ENCODE measurements at places on chromosomes 1 and 21.

DNA sequence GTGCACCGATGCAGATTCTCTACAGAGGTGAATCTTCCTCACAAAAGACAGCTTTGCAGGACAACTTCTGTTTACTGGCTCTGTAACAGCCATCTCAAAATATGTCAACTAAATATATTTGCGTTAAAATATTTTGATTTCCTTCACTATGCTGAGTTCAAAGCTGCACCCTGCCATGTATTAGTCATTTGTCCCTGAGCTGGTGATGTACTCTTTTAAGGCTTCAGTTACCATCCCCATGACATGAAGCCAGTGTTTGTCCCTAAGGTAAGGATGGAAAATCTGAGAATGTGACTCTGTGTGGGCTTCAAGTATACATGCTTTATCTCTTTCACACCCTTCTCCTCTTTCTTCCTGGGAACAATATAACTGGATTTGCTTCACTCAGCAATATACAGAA, 70.2 kb upstream of the BTG3 start:
- DNase-seq = no peak

DNA sequence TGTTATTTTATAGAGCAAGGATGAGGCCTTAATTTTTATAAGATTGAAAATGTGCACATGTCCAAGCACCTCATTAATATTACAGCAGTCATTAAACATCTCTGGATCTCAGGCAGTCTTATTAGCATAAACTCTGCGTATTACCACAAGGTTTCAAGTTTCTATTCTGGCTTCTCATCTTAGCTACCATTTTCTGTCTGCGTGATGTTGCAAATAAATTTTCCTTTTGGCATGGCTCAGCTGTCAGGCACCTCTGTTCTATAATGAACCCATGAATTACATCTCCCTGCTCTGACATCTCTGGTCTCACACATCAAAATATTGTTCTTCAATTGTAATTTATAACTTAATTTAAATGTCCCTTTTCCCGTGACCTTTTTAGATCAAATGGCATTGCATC, 156.5 kb downstream of the SLC45A1 start:
- no peak for DNase-seq

- no peak for DNase-seq
Measured at GRCh38 chr1:240528591-240528990, 83.4 kb downstream of the GREM2 start.

DNA sequence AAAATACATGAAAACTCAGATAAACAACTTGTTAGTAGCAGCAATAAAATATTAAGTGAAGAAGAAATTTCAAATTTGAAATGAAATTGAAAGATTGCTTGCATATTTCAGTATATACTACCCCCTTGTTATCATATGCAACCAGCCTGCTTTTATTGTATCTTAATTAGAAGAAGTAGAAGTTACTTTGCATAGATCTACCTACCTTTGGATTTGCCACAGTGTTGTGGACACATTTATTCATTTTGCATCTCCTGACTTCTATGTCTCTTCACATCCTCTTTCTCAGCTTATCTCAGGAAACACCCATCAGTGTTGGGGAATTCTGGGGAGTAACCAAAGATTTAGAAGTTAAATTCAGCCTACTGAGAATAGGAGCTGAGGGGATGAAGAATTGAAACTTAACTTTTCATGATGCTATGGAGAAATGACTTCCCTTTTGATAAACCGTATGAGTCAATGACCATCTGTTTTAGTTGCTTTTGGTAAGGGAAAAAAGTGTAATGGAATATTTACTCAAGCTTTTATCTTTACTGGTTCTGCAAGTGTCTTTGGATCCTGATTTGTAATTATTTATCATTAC, 96.9 kb downstream of the RGL1 start:
- DNase-seq = no peak

- DNase-seq = no peak
Measured at GRCh38 chr1:29500651-29501050, 264.3 kb downstream of the PTPRU start.

DNA sequence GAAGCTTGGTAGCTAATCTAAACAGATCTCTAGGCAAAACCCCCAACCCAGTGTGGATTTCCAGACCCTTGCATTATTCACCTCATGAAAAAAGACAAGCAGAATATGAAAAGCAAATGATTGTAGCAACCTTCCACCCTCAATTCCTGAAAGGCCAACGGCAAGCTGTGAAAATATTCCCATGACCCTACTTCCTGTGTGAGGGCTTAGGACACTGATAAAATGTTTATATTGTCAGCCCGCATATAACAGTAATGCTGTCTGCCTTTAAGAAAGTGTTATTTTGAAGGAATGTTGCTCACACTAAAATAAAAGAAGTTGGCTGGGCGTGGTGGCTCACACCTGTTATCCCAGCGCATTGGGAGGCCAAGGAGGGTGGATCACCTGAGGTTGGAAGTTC, 233.5 kb upstream of the NRIP1 start:
- no peak for DNase-seq

DNA sequence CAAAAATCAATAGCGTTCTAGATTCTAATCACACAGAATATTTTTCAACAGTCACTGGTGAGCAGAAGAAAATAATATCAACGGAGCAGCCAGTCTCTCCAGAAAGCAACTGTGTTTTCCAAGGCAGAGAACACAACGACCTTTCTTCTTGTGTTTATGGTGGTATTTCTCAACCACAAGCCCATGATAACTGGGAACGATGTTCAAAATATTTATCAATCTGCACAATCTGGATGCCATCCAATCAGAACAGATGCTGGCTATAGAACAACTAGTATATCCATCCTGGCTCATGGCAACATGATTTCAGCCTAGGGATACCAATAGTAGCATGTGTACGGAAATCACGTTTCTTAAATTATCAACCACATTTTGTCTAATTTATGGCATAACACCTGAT, 162.7 kb upstream of the RUNX1 start:
- DNase-seq = no peak

DNA sequence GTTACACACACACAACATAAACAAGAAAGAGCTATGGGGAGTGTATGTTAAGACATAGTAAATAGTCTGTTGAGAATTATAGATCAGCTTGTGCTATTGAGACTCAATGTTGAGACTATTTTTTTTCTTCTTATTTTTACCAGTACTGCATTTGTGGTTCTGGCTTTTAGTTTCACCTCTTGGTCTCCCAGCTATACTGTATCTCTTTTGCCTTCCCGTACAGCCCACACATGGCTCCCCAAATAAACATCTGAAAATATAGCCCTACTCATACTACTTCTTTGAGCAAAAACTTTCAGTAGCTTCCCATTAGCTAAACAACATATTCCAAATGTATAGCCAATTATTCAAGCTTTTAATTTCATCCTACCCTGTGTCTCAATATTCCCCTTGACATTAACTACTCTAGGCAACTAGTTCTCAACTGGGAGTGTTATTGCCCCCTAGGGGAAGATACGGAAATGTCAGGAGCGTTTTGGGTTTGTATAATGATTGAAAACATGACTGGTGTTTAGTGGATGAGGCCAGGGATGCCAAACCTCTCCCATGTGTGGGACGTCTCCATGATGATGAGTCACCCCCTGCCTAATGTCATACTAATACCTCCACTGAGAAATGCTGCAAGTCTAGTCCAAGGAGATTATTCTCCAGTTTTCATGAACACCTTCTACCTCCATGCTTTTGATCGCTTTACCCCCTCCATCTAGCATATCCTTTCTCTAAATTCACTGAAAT, 6.8 kb downstream of the RPE65 start:
- DNase-seq = no peak

- no peak for DNase-seq
Measured at GRCh38 chr1:3710251-3710650, 42.0 kb upstream of the CCDC27 start.

Data from stimulated activated CD8-positive, alpha-beta memory T cell treated with anti-CD3 and anti-CD28 coated beads, Interleukin-2, amount 100 ng/mL, for 1 hour (primary cell).